ENCODE measurements at places on chromosomes 7 and 10.
A peak's percentile ranks its signal among the peaks of the same experiment; 100 is the strongest.

DNA sequence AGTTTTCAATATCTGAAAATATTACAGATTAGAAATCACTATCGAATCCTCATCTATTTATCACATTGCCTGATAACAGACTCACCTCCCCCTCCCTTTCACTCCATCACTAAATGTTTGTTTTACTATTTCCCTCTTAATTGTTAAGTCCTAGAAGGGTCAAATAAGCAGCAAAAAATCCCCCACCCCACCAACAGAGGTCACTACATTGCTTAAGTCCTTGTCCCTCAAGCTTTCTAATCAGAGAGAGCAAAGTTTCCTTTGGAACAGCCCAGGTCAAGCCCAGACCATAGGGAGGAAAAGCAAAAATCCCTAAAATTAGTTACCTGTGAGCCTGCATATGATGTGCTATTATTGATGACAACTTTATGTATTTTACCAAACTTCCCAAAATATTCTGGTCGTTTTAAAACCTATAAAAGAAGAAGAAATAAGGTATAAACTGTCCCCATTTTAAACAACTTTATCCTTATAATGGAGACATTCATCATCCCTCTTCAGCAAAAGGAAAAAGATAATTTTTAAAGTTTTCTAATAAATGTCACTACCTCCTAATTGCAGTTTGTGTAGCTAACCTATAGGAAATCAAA lies 95.0 kb downstream of the CNOT4 start:
- no peak for DNase-seq

- no peak for DNase-seq
Measured at GRCh38 chr10:102358712-102359382, 36.7 kb upstream of the NFKB2 start.

- no peak for DNase-seq
Measured at GRCh38 chr7:44142028-44142427, 896 bp upstream of the MYL7 start.

DNA sequence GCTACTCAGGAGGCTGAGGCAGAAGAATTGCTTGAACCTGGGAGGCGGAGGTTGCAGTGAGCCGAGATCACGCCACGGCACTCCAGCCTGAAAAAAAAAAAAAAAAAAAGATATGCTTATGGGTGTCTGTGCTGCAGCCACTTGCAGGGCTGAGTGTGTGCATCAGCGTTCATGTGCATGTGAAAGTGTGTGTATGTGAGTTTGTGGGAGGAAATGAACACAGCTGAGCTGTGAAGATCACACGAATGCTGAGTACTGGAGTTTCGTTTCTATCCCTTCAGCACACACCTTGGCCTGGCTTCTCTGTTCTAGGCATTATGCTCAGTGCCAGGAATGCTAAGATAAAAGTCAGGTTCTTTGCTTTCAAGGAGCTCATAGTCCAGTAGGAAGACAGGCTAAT lies 12.0 kb upstream of the SVOPL start:
- no peak for DNase-seq

- DNase-seq = no peak
Measured at GRCh38 chr7:890868-891267, 14.5 kb downstream of the GET4 start.

GRCh38 chr7:4830176-4830575 lies 31.7 kb downstream of the PAPOLB start:
- no peak for DNase-seq

DNA sequence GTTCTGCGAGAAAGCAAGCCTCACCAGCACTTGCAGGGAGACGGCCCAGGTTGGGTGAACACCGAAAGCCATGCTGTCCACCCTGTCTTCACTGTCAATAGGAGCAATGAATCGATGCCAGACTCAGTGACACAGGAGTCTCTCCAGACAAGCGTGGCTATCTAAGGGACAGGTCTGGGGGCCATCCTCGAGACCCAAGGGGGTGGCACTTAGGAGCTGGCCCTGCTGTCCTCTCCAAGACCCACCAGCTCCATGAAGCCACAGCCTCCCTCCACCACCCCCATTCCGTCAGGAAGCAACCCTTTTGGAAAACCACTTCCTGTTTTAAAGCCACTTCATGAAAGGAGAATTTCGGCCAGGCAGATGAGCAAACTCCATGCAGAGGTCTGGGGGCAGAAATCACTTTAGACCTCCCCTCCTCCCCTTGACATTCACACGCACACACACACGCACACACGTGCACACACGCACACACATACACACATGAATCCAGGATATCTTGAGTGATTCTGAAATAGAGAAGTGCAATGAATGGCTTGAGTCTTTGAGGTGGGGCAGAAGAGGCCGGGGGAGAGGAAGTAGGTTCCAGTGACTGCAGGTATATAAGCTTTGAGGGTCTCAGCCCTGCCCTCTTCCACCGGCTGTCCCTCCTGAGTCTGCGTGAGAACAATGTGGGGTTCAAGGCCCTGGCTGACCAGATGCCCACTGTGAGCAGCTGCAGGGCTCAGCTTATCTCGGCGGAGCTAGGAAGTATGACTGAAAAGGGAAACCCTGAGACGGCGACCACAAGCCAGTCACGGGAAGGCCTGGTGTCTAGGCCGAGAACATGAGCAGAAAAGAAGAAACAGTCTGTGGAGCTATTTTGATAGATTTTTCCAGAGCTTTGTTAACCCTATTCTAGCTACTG lies 25.0 kb downstream of the RGS10 start:
- no peak for DNase-seq

GRCh38 chr10:123569436-123570035 lies 96.6 kb upstream of the GPR26 start:
- no peak for DNase-seq

DNA sequence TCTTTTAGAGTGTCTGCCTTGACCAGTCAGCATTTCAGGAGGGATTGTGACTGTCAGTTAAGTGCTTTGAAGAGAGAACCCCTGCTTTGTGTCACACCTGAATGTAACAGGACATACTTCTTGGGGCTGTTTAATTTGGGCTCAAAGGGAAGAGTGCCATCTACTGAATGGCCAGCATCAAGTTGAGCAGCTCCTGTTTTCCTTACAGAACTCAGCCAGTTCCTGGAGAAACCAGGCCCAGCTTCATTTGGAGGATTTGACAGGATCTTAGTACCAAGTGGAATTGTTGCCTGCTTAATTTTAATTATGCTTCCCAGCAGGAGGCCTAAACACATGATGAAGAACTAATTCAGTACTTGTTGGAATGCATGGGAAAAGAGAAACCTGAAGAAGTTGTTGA lies 8.3 kb downstream of the ADD3 start:
- DNase-seq = peak; percentile 2

GRCh38 chr7:130733931-130734814 lies at the start of gene KLF14:
Gene KLF14 (minus strand): TSS chr7:130734207. CDS start chr7:130734033, 174 bp downstream.
- no peak for DNase-seq

- no peak for DNase-seq
Measured at GRCh38 chr10:96718304-96718990, 1.9 kb downstream of the PIK3AP1 start.

GRCh38 chr7:91239772-91240171 lies 24.5 kb upstream of the FZD1 start:
- no peak for DNase-seq

DNA sequence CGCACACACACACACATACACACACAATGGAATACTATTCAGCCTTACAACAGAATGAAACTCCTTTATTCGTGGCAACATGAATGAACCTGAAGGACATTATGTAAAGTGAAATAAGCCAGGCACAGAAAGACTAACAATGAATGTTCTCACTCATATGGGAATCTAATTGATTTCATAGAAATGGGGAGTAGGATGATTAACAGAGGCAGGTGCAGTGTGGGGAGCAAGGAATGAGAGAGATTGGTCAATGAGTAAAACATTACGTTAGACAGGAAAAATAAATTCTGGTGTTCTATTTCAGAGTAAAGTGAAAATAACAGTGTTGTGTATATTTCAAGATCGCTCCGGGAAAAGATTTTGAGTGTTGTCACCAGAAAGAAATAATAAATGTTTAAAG lies 694.5 kb downstream of the NXPH1 start:
- no peak for DNase-seq

DNA sequence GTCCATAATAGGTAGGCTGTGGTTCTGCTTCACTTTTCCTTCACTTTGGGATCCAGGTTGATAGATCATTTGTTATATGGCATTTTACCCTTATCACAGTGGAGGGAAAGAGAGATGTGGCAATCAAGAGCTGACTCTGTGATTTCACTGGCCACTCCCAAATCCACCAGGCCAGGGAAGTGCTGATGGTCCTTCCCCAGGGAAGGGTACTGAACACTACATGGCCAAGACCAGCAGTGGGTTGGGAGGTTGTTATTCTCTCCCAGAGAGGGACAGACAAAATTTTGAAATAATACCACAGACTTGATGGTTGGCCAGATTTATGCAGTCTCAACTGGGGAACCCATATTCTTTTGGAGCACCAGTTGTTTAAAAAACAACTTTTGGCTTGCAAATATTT lies 102.5 kb downstream of the SND1 start:
- DNase-seq = no peak

- DNase-seq = no peak
Measured at GRCh38 chr7:151491859-151492258, 27.8 kb downstream of the RHEB start.

DNA sequence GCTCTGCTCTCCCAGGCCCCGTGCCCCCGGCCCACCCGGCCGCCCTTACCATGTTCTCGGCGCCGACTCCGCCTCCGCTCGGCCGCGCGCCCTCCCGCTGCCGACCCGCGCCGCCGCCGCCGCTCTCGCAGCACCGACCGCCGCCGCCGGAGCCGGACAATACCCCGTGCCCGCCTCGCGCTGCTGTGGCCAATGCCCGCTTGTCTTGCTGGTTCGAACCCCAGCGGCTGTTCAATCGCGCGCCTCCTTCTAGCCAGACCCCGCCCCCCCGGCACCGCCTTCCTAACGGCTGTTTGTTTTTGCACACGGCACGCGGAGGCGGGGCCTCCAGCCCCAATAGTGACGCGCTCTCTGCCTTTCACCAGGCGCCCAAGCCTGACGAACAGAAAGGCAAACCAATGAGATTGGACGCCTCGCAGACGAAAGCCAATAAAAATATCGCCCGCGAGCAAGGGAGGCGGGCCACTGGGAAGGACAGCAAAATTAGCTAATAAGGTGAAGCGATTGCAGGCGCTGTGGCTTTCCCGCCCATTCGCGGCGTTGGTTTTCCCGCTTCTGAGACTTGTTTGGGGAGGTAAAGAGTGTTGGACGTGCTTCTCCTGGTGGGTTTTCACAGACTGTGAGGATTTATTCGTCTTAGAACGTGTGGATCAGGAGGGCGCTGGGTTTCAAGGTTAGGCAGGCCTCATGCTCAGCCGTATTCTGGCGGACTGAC lies at the start of gene H2AZ2:
Gene H2AZ2 (minus strand): TSS at position 168 of the 715 bp plus-strand sequence. CDS start 116 bp downstream, at position 52.
- DNase-seq = peak; percentile 100

DNA sequence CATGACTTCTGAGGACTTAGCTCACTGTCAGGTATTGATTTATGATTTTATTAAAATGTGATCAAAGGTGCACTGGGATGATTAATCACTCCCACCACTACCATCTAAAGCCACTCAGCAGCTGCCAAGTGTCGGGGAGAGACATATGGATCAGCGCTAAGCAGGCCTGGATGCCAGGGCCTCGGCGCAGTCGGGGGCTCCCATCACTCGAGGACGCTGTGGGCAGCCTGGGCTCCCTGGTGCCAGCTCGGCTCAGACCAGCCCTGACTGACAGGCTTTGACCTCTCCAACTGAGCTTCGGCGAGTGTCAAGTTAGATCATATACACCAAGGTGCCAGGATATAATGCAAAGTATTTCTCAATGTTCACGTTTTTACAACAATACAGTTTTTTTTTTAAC lies 267.7 kb downstream of the ACTR3B start:
- DNase-seq = no peak

- no peak for DNase-seq
Measured at GRCh38 chr10:52918714-52919305, 146.2 kb upstream of the MBL2 start.

GRCh38 chr7:160958-161725 lies 31.2 kb upstream of the FAM20C start:
- DNase-seq = no peak

- no peak for DNase-seq
Measured at GRCh38 chr7:24284699-24285506, 913 bp downstream of the NPY start.

- DNase-seq = no peak
Measured at GRCh38 chr10:87092861-87093631, 1.6 kb downstream of the GLUD1 start.

GRCh38 chr10:92562424-92562823 lies 11.5 kb downstream of the IDE start:
- no peak for DNase-seq

- no peak for DNase-seq
Measured at GRCh38 chr7:123608991-123609882, 7.6 kb downstream of the ASB15 start.

DNA sequence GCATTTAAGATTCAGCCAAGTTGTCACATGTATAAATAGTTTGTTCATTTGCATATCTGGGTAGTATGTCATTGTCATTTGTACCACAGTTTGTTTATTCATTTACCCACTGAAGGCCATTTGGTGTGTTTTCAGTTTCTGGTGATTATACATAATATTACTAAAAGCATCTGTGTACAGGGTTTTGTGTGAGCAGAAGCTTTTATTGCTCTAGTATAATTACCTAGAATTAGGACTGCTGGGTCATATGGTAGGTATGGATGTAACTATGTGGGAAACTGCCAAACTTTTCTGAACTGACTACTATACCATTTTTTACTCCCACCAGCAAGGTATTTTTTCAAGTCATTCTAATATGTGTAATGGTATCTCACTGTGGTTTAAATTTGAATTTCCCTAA lies 584.0 kb upstream of the GHITM start:
- DNase-seq = no peak

DNA sequence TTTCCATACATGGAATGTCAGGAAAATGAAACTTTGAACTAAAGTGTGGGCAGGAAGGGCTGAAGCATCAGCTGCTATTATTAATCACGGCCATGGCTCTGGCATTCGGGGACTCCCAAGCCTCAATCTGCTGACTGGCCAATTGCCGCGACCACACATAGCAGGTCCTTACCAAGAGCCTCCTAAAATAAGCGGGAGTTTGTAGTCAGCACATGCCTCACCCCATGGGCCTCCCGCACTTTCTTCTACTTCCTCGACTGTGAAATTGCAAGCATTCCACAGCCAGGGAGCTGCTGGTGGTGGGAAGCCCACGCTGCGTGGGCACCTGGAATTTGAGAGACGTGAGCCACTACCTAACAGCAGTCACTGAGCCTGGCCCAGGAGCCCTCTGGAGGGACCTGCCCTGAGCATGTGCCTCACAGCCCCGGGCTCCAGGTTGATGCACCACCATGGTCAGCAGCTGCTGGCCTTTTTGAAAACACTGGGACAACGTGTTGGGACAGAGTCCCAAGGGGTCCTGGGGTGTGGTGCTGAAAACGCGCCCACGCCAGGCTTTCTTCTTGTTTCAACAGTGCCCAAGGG lies 211.4 kb downstream of the TNS3 start:
- no peak for DNase-seq

Data from DMS79 treated with DMSO at 0.1 percent for 48 hours (cell line).